Activated naive CD8-positive, alpha-beta T cell treated with anti-CD3 and anti-CD28 coated beads, Interleukin-2, amount 10 ng/mL, durations not matched to agents 7 days and 5 days (primary cell): ENCODE measurements at places on chromosomes 6 and 20. TPM values are rescaled to one million over a fixed set of nuclear protein-coding genes. Genes with fewer than 3 reads are reported as not detected.

TSPYL1 gene
- total RNA-seq = 66.8 TPM

RHAG gene
- total RNA-seq = not detected

COL11A2 gene
- 1.00 TPM for total RNA-seq

SUPT3H gene
- 11.6 TPM for total RNA-seq

PROKR2 gene
- not detected for total RNA-seq

GLP1R gene
- not detected for total RNA-seq

PRRC2A gene
- 257 TPM for total RNA-seq

CST4 gene
- not detected for total RNA-seq

SNAP25 gene
- total RNA-seq = not detected

MEP1A gene
- not detected for total RNA-seq

GRCh38 chr6:119830494-119831295 is 481.1 kb upstream of the MAN1A1 start:
- H3K27ac ChIP-seq = no peak overlapping the region
- no peak overlapping the region for H3K4me3 ChIP-seq
- no peaks in the 10 kb centered on the region for H3K36me3 ChIP-seq
- no peaks in the 10 kb centered on the region for H3K4me1 ChIP-seq

DNA sequence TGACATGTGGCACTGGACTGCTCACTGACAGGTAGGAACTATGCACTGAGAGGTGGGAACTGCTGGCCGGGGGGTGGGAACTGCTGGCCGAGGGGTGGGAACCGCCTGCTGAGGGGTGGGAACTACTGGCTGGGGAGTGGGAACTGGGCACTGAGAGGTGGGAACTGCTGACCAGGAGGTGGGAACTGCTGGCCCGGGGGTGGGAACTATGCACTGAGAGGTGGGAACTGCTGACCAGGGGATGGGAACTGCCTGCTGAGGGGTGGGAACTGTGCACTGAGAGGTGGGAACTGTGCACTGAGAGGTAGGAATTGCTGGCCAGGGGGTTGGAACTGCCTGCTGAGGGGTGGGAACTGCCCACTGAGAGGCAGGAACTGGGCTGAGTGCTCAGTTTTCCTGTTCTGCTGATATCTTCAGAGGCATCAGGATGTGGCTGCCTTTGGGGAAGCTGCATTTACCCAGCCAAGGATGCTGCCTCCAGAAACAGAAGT is 90.2 kb downstream of the THBS2 start:
- no peak overlapping the region for H3K4me3 ChIP-seq
- no peaks in the 10 kb centered on the region for H3K36me3 ChIP-seq
- no peak for DNase-seq

DNA sequence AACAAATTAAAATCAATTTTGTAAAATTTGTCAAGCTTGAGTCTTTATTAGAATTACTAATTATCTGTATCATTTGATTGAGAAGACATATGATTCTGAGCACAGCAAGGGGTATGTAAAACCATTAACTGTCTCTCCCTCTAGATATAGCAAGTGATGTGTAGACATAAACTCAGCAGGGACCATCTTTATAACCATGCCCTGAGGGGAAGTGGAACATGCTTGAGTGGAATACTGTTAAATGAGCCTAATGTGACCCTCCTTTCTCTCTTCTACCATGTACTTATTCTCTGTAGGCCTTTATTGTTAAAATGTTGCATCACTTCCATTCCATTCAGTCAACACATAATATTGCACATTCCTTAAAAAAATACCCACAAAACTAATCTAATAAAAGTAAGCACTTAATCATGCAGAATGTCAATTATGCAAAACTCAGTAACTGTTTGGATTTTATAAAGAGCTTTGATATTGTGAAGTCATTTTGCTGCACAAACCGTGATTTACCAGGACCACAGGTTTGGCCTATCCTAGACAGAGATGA is 896.6 kb upstream of the MANEA start:
- no peaks in the 10 kb centered on the region for H3K27me3 ChIP-seq
- H3K27ac ChIP-seq = no peak overlapping the region
- H3K4me1 ChIP-seq = no peaks in the 10 kb centered on the region
- no peak for DNase-seq
- no peaks in the 10 kb centered on the region for H3K36me3 ChIP-seq
- no peak overlapping the region for H3K4me3 ChIP-seq

- H3K36me3 ChIP-seq = peaks cover 2% of the 10 kb centered on the region
- H3K4me1 ChIP-seq = peaks cover 29% of the 10 kb centered on the region
- no peaks in the 10 kb centered on the region for H3K27me3 ChIP-seq
- H3K27ac ChIP-seq = no peak overlapping the region
Measured at GRCh38 chr20:10505827-10506226, 70.7 kb downstream of the SLX4IP start.

DNA sequence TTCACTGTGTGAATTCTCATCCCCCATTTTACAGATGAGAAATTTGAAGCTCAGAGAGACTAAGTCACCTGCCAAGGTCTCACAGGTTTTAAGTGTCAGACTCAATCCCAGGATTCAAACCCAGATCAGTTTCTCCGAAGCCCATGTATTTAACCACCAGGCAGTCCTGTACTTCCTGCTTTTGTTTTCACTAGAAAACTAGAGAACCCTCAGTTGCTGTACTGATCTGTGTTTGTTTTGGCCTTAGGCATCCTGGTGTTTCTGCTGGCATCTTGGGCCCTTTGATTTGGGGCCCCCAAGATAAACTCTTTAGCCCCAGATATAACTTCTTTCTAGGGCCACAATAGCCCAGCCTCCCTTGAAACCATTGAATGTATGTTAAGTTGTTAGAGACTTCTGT is 36.5 kb downstream of the PPP1R16B start:
- no peak for DNase-seq
- peaks cover 54% of the 10 kb centered on the region for H3K4me1 ChIP-seq
- peak overlapping the region; percentile 83 for H3K27ac ChIP-seq

GRCh38 chr20:19812056-19812455 is 54.0 kb downstream of the RIN2 start:
- peaks cover 27% of the 10 kb centered on the region for H3K27me3 ChIP-seq
- H3K4me3 ChIP-seq = no peak overlapping the region
- H3K36me3 ChIP-seq = no peaks in the 10 kb centered on the region
- DNase-seq = no peak
- H3K4me1 ChIP-seq = peaks cover 8% of the 10 kb centered on the region

GRCh38 chr6:165697171-165697570 is 34.1 kb upstream of the PDE10A start:
- no peak overlapping the region for H3K4me3 ChIP-seq
- H3K27ac ChIP-seq = no peak overlapping the region
- H3K4me1 ChIP-seq = no peaks in the 10 kb centered on the region
- no peak for DNase-seq

- H3K36me3 ChIP-seq = no peaks in the 10 kb centered on the region
- H3K27ac ChIP-seq = no peak overlapping the region
- no peak for DNase-seq
- no peak overlapping the region for H3K4me3 ChIP-seq
Measured at GRCh38 chr20:44776980-44777379, 31.3 kb downstream of the KCNK15 start.

- H3K27ac ChIP-seq = no peak overlapping the region
- H3K4me1 ChIP-seq = no peaks in the 10 kb centered on the region
- no peaks in the 10 kb centered on the region for H3K27me3 ChIP-seq
- no peaks in the 10 kb centered on the region for H3K36me3 ChIP-seq
Measured at GRCh38 chr20:61840779-61841455, 224.8 kb downstream of the TAF4 start.

GRCh38 chr20:39112178-39112743 is 150.1 kb downstream of the DHX35 start:
- H3K27ac ChIP-seq = no peak overlapping the region
- no peak overlapping the region for H3K4me3 ChIP-seq
- H3K27me3 ChIP-seq = peaks cover 26% of the 10 kb centered on the region
- no peaks in the 10 kb centered on the region for H3K36me3 ChIP-seq

DNA sequence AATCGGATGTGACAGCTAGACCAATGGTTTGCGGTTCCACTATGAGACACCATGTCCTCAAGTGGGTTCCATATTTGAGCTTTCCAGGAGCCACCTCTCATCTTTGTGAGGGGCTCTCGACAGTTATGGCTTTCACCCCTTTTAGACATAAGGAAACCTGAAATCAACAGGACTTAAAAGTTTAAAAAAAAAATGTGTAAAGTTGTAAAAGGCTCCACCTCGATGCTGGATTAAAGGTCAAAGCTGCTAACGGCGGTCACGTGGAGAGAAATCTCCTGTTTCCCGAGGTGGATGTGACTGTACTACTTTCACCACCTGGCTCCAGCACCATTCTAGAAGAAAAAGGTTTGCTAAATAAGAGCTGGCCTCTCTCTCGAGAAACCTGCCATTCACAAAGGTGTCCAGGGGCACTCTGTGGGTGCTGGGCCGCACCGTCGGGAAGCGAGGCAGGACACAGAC is 542 bp downstream of the ATP5F1E start:
- peak overlapping the region; percentile 92 for H3K27ac ChIP-seq
- DNase-seq = no peak
- no peaks in the 10 kb centered on the region for H3K27me3 ChIP-seq
- peaks cover 48% of the 10 kb centered on the region for H3K4me1 ChIP-seq
- peak overlapping the region; percentile 92 for H3K4me3 ChIP-seq
- peaks cover 44% of the 10 kb centered on the region for H3K36me3 ChIP-seq

- no peak for DNase-seq
- H3K27ac ChIP-seq = no peak overlapping the region
- no peaks in the 10 kb centered on the region for H3K27me3 ChIP-seq
- no peak overlapping the region for H3K4me3 ChIP-seq
Measured at GRCh38 chr20:21225215-21225947, 77.8 kb upstream of the XRN2 start.
